ENCODE measurements at places on chromosomes 7 and 10. TPM values are rescaled to one million over a fixed set of nuclear protein-coding genes. Genes with fewer than 3 reads are reported as not detected.

EGFR gene
- 101 TPM for total RNA-seq

AQP1 gene
- total RNA-seq = 42.3 TPM

DLG5 gene
- 37.9 TPM for total RNA-seq

EVX1 gene
- total RNA-seq = not detected

GBX1 gene
- total RNA-seq = not detected

OPN1SW gene
- total RNA-seq = not detected

NUTM2B gene
- 0.24 TPM for total RNA-seq

DMBT1 gene
- 1.6 TPM for total RNA-seq

DBF4 gene
- 13.4 TPM for total RNA-seq

RBM20 gene
- 3.1 TPM for total RNA-seq

PON1 gene
- total RNA-seq = not detected
